Breast epithelium (tissue), 4 donors: ENCODE measurements at places on chromosomes 5 and 9. TPM values are rescaled to one million over a fixed set of nuclear protein-coding genes. Genes with fewer than 3 reads are reported as not detected.

DNA sequence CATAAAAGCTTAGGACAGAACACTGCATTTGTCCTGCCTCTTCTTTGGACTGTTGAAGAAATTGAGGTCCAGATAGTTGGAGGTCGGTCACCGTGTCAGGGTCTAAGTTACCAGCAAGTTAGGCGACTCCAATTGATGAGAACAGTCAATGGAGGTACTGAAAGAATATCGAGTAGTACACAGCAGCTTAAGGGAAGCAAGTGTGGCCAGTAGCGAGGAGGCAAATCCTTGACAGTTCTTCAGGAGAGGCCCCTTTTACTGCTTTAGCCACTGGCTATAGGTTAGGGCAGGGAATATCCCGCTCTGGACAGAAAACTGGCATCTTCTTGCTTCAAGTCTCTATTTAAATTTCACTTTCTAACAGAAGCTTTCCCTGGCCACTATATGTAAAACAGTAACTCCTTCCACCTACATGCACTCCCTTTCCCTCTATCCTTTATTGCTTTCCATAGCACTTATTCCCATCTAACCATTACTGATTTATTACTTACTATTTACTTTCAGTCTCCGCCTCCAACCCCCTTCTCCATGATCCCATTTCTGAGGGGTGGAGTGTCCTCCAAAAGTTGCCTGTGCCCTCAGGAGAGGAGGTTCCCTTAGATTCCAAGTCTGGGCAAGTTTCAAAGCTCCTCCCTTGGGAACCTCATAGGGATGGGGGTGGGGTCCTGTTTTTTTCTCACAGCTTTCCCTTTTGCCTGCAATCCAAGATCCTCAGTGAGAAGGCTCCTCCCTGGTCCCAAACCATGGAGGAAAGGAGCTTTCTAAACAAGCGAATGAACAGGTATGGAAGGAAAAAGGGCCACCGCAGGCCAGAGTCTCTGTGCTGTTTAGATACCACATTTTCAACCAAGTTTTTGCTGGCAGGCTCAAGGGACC lies 4.1 kb upstream of the PRDM6 start:
- no peak for DNase-seq

DNA sequence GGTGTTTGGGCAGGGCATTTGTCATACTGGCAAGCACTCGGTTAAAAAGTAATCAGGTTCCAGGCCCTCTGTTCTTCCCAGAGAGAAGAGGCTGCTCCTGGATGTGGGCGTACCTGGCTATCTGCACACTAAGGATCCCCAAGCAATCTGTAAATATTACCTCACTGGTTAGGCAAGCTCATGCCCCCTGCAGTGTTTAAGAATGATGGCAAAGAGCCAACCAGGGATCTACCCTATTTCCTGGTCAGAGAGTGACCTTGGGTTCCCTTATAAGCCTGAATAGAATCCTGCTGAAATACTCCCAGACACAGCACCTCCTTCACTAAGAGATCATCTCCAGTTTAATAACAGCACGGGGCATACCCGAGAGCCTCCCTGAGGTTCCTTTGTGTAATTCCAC lies 181.2 kb downstream of the PIK3R1 start:
- no peak for DNase-seq

DNA sequence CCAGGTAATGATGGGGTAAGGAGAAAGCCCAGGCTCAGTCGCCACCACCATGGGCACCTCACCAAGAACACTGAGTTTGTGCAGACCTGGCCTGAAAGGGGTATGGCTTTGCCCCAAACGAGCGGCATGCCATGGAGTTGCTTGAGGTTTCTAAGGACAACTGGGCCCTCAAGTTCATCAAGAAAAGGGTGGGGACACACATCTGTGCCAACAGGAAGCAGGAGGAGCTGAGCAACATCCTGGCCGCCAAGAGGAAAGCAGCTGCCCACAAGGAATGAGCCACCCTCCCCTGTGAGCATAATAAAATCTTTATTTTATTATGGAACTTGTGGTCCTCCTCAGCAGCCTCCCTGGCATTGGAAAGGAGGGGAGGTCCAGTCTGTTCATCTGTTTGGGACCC lies 23.8 kb downstream of the CD14 start:
- no peak for DNase-seq

The CXCL14 gene
- 1,054 TPM for total RNA-seq

The LCNL1 gene
- 0.29 TPM for total RNA-seq

DNA sequence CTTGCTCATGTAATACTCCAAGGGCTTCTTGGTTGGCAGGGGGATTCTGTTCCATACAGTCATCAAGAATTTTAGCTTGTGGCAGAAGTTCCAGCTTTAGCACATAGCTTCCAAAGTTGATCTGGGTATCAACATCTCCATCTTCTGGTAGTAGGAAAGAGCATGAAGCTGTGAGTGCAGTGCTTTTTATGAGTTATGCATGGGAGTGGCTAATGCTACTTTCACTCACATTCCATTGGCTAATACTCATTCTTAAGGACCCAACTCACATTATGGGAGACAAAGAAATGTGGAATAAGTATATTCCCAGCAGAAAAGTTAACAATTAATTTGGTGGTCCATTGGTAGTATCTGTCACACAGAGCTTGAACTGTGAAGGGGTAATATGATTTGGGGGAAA lies 194.2 kb upstream of the CHD1 start:
- no peak for DNase-seq

The PCDHA9 gene
- total RNA-seq, result 0.16 TPM

DNA sequence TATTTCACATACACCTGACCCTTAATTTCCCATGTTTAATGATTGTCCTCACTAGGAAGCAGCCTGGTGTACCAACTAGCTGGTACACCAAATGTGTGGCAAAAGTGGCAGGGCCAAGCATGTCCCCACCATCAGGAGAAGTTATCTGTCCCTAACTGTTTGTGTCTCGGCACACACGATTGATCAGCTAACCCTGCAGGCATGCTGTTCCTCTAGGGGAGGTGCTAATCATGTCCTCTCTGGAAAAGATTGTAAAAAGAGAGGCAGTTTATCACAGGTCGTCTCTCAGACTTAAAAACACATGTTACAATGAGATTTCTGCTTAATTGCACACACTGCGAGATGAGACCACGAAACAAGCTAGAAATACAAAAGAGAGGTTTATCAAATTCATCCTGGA lies 342.7 kb downstream of the DIRAS2 start:
- no peak for DNase-seq

DNA sequence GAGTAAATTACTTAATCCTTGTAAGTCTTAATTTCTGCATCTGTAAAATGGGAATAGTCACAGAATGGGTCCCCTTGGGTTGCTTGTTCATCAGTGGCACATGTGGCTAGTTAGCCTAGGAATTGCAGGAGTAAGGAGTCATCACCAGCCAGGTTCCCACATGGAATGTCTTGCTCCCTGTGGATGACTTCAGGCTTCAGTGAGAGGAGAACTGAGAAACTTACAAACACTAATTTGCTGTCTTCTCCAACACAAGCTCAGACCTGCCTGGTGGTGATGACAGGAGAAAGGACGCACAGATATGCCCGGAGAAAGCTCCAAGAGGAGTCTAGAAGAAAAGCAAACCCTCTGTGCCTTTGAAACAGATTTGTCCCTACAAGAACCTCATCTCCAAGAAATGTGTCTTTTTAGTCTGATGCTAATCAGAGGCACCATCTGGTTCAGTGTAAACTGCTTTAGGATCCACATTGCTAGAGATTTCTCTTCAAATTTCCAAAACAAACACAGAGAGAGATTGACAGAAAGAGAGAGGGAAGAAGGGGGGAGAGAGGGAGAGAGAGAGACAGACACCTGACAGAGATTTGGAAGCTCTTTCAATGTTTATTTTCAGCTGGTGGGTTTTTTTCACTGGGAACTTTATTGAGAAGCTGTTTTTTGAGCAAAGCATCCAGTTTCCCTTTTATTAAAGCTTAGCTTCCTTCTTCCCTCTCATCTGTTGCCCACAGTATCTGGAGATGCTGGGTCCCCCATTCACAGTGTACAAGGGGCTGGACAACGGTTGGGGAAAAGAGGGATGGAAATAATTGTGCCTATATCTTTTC lies 128.3 kb downstream of the DOCK2 start:
- DNase-seq, result peak; percentile 44

DNA sequence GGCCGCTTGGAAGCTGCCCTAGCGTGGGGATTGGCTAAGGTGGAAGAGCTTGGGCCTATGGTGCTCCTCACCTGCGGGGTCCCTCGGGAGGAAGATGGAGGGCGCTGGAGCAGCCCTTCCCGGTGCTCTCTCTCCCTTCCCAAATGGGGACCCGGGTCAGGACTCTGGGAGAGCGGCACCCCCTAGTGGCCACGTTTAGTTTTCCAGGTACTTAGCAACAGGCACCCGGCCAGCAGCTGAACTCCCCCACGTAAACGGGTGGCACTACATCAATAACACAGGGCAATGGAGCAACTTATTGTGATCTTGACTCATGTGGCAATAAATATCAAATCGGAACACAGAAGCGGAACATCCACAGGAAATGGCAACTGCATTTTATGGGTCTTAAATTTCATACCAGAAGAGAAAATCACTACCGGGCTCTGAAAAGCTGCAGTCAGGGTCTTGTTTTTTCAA lies 316.6 kb downstream of the AGTPBP1 start:
- no peak for DNase-seq

The ZNF883 gene
- 1.4 TPM for total RNA-seq

- no peak for DNase-seq
Observed at GRCh38 chr9:130245474-130245873, 20.1 kb upstream of the HMCN2 start.

The NPR3 gene
- total RNA-seq, result 2.0 TPM

DNA sequence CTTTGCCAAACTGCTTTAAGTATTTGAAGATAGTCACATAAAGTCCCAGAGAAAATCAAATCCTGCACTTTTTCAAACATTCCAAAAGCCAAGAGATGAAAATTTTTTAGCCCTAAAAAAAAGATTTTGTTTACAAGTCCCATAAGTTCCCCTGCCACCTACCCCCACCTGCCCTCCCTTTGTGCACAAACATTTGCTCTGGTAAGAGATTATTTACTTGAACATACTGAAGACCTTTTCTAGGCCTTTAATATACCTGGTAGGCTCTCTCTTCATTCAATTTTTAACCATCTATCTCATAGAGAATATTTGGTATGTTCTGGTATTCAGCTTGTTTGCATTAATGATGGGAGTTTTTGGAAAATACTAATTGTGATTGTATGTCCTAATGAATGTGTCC lies 50.3 kb downstream of the MEGF9 start:
- no peak for DNase-seq

DNA sequence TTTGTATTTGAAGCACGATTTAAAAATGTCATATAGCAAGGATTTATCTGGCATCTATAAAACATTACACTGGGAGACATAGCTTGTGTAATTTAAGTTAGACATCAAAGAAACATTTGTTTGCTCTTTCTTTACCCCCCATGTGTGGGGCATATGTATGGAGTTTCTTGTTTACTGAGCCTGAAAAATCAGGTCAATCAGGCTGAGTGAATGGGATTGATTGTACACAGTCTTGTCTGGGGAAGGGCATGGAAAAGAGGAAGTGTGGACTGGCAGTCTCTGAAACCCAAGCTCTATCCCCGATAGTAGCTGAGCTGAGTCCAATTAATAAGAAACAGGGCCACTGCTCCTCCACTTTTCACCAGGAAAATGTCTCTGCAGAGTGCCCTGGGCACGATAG lies 49.4 kb downstream of the SLC46A2 start:
- DNase-seq, result no peak

GRCh38 chr9:121240472-121241135 lies 27.4 kb upstream of the GSN start:
- DNase-seq, result no peak

DNA sequence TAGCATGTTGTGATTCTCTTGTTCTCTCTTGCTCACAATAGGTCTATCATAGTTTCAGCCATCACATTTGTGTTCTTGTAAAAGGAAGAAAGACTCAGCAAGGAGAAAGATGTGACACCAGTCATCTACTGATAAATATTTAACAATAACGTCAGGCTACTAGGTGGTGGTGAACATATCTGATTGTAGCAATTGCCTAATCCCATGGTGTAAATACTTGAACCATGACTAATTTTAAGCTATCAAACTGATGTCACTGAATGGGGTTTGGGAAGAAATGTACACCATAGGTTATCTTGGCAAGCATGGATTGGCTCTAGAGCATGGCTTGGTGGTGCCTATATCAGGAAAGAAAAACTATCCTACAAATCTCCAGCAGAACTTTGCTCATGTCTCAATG lies 16.6 kb downstream of the DMRTA1 start:
- DNase-seq, result no peak

DNA sequence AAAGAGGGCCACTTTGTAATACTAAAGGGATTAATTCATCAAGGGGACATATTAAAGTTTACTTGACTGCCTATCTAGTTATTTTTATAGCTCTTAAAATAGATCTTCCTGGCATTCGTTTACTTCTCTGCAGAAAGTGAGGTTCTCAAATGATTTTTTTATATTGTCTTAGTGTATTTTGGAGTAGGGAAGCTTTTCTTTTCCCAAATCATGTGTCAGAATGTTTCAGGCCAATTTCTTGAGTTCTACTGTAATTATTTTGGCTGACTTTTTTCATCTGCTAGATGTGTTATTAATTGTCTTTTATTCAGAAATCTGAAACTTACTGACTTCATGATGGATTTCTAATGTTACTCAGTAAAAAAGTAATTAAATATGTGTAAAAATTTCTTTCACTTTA lies 60.2 kb upstream of the FBXL7 start:
- DNase-seq, result no peak

DNA sequence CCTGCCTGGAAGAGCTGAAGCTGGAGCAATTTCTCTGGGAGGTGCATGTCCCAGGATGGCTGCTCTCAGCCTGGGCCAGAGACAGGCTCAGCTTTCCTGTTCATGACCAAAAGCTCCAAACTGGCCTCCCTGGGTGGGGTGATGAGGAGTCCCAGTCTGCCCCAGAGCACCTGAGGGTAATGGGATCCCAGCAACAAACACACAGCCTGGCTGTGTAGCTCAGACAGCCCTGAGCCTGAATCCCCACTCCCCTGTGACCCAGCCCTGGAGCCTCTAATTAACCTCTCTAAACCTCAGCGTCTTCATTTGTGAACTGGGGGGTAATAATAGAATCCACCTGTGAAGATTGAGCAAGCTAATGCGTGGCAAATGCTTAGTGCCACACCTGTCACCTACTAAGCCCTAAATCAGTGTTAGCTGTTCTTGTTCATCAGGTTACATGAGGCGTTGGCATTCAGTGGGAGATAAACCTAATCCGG lies 67.5 kb downstream of the HSPA4 start:
- no peak for DNase-seq

GRCh38 chr9:137731216-137731946 lies 112.6 kb downstream of the EHMT1 start:
- DNase-seq, result no peak

The NUTM2G gene
- not detected for total RNA-seq

- no peak for DNase-seq
Observed at GRCh38 chr9:127344368-127345000, 52.5 kb upstream of the SLC2A8 start.

The SH3TC2 gene
- 9.4 TPM for total RNA-seq

- DNase-seq, result no peak
Observed at GRCh38 chr9:109088221-109088620, 31.5 kb downstream of the TMEM245 start.

DNA sequence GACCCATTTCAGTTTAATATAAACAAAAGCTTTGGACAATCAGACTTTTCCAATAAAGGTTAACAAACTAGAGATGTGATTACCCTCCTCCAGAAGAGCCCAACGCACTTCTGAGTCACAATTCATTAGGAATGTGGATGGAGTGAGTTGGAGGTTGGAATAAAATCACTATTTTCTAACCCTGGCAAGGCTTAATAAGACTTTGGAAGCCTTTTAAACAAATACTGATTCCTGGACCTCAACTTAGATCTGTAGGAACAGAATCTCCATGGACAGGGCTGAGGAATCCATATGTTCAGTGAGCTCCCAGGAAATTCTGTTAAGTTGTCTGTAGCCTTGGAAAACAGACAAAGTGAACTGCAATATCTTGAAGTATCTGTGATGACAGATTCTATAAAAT lies 233.5 kb upstream of the ELL2 start:
- no peak for DNase-seq

GRCh38 chr9:83425240-83425639 lies 113.0 kb downstream of the FRMD3 start:
- DNase-seq, result no peak

The SCGB3A2 gene
- total RNA-seq, result not detected
